ENCODE measurements at places on chromosomes 7 and 10. TPM values are rescaled to one million over a fixed set of nuclear protein-coding genes. Genes with fewer than 3 reads are reported as not detected.

OR2A42 gene
- polyA plus RNA-seq = 2.2 TPM

WNT8B gene
- polyA plus RNA-seq = 0.12 TPM

PHKG1 gene
- polyA plus RNA-seq = 4.3 TPM

DNA sequence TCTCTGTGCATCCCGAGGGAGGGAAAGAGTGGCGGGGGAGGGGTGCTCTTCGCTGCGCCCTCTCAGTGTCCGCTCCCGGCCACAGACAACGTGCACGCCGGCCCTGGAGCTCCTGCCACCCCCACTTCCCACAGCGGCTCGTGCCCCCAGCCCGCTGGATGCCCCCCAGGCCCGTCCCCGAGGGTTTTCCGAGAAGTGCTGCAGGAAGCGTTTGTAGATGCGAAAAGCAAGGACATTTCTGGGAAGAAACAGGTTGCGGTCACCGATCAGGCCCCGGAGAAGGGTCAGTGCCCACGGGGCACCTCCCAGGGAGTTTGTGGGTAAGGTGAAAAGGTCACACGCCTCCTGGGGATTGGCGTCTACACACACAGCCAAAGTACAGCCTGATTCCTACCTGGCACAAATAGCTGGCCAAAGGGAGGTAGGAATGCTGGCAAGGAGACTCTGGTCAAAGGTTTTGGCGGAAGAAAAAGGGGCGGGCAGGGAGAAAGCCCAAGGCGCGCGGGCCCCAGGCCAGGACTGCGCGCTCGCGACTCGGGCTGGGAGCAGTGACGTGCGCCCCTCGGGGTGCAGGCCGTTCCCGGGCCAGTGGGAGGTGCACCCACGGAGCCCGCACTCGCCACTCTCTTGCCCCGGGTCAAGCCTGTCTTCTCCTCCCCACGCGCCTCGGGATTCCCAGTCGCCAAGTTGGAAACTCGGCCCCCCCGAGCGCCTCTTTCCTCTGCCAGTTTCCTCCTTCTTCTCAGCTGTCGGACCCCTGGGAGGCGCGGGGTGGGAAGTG lies 1.5 kb upstream of the NRP1 start:
- peak; percentile 65 for DNase-seq

DNA sequence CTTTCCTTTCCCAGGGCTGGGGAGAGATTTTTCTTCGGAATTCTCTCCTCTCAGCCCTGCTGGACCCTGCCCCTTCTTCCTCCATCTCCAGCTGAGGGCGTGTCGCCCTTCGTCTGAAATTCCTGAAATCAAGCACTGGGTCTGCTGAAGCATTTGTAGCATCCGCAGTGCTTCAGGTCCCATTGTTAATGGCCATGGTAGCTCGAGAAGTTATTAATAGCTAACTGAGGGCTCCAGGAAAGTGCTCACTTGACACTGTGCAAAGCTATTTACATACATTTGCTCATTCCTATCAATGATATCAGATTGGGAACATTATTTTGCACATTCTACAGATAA lies 515 bp downstream of the FAM149B1 start:
- no peak for DNase-seq

- DNase-seq = no peak
Observed at GRCh38 chr10:34151481-34151880, 663.6 kb downstream of the PARD3 start.

DNA sequence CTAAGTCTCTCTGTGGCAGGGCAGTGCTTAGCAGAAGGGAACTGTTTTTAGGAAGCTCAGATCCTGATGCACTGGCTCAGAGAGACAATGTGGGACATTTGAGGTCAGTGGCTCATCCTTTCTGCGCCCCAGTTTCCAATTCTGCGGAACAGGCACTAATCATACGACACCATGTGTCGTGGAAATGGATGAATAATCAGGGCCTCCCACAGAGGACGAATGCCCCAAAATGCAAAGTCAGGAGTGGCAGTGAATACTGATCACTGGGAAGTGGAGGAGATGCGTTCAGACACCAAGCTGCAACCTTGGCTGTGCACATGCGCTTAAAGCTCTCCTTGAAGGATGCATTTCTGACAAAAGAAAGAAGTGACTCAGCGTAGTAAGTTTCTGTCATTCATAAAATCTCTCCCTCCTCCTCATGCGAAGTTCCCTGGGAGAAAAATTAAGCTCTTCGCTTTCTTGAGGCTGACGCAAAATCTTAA lies 21.9 kb upstream of the ECHDC3 start:
- DNase-seq = no peak

DNA sequence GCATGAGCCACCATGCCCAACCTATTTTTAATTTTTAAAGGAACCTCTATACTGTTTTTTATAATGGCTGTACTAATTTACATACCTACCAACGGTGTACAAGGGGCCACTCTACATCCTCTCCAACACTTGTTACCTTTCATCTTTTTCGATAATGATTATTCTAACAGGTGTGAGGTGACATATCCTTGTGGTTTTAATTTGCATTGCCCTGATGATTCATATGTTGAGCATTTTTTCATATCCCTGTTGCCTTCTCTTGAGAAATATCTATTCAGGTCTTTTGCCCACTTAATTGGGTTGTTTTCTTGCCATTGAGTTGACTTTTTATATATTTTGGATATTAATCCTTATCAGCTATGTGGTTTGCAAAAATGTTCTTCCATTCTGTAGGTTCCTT lies 167.0 kb downstream of the CTTNBP2 start:
- no peak for DNase-seq

- DNase-seq = no peak
Observed at GRCh38 chr10:124943301-124944092, 1.6 kb downstream of the ZRANB1 start.

- DNase-seq = no peak
Observed at GRCh38 chr7:16590424-16590823, 55.1 kb downstream of the ANKMY2 start.

DNA sequence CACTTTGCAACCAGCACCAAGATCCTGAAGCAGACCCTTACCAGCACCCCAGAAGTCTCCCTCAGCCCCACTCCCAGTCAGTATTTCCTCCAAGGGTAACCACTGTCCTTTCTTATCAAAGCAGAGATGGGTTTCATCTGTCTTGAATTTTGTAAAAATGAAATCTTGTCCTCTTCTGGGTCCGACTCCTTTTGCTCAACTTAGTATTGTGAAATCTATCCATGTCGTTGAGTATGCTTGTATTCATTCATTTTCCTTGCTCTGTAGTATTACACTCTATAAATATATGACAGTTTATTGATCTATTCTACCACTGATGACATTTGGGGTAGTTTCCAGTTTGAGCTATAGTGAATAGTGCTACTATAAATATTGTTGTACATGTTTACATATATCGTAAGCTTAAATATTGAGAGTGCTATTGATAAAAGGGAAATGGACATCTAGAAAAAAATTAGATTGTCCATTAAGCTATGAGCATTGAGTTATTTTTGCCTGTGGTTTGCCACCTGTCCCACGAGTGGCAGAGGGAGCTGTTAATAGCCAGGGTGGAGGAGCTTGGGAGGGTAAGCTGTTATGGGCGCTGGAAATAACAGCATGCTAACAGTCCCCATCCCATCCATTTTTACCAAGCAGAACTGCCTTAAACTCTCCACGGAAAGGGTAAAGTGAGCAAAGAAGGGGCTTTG lies 36.5 kb downstream of the AIFM2 start:
- no peak for DNase-seq

DNA sequence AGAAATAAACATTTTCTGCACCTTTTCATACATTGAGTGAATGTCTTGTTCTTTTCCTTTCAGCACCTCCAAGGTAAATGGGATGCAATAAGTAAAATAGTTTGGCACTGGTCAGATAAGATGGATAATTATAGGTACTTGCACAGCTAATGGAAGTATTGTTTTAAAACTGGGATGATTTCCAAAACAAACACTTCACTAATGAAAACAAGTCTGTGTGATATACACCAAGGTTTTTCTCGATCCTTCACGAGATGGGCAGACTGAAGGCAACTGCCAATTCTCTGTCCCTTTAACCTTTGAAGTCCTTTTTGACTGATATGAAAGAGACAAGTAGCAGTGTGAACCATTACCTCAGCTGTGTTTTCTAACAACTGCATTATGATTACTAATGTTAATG lies 423.8 kb downstream of the GFRA1 start:
- DNase-seq = no peak

- DNase-seq = no peak
Observed at GRCh38 chr7:35848725-35849124, 47.9 kb downstream of the SEPTIN7 start.

DNA sequence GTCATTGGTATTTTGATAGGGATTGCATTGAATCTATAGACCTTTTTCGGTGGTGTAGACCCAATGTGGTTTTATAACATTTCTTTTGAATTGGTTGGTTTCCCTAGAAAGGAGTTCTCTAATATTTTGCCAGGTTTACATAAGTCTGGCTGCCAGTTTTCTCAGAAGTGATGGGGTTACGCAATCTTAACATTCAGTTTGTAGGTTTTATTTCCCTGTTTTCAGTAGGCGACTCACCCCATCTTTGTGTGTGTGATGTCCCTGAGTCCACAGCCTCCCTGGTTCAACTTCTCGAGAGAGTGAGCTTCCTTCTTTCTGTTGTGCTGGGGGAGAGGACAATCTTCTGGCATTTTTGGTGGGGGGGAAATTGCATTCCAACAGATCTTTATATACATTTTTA lies 9.6 kb upstream of the KIF5B start:
- DNase-seq = no peak

- DNase-seq = no peak
Observed at GRCh38 chr7:51312951-51313737, 3.5 kb downstream of the COBL start.

DNA sequence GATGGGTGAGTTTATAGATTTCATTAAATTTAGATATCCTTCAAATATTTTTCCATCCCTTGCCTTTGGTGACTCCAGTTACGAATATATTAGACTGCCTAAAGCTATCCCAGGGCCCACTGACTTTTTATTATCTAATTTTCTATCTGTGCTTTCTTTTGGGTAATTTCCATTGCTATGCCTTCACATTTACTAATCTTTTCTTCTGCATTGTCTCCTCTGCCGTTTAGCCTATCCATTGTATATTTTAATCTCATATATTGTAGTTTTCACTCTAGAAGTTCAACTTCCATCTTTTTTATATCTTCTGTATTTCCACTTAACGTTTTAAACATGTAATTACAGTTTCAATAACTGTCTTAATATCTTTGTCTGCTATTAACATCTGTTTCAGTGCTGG lies 78.6 kb upstream of the HDAC9 start:
- DNase-seq = no peak

GRCh38 chr7:85554236-85555178 lies 367.7 kb upstream of the SEMA3D start:
- DNase-seq = peak; percentile 78
